C1 segment of cervical spinal cord (tissue), 14 donors: ENCODE measurements at places on chromosomes 3 and 15.

GRCh38 chr15:61479613-61480012, 250.5 kb upstream of the RORA start:
- DNase-seq = no peak

- DNase-seq = peak; percentile 24
Measured at GRCh38 chr3:46892285-46893145, 15.0 kb downstream of the PTH1R start.

- DNase-seq = no peak
Measured at GRCh38 chr3:43389388-43390254, 103.3 kb downstream of the SNRK start.

DNA sequence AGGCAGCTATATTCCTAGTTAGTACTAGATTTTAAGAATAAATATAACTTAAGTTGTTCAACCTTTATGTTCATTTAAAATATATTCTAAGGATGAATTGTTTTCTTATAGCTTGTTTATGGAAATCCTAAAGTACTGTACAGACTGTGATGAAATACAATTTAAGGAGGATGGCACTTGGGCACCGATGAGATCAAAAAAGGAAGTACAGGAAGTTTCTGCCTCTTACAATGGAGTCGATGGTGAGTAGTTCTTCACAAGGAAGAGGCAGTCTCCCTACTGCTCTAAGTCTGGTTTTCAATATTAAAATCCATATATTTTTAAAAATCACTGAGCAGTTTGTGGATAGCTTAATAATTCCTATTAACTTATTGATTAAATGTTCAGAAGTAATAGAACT, 29.6 kb downstream of the CALML4 start:
- no peak for DNase-seq

GRCh38 chr15:70761046-70761445, 2.3 kb downstream of the UACA start:
- DNase-seq = no peak

DNA sequence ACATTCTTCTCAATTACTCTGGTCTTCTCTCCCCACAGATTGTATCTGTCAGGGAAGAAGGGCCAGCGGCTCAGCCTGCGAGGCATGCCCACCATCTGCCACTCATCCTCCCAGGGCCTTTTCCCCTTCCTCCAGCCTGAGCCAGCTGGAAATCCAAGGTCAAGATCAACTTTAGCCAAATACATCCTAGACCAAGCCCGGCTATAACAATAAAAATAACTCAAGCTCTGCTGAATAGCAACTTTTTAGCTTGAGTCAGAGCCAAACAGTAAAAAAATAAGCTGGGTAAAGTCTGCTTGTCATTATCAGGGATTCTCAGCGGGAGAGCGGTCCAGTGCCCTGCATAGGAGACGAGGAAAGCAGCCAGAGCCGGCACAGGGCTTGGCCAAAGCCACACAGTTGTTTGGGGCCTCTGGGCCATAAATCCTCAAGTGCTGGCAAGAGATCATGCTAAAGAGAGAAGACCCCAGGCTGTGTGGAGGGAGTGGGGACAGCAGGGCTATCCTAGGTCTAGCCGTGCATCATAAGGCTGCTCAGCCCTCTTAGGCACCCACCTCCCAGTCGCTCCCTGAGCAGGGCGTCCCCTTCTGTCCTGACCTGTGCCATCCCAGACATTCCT, 76.2 kb upstream of the HERC1 start:
- DNase-seq = no peak

DNA sequence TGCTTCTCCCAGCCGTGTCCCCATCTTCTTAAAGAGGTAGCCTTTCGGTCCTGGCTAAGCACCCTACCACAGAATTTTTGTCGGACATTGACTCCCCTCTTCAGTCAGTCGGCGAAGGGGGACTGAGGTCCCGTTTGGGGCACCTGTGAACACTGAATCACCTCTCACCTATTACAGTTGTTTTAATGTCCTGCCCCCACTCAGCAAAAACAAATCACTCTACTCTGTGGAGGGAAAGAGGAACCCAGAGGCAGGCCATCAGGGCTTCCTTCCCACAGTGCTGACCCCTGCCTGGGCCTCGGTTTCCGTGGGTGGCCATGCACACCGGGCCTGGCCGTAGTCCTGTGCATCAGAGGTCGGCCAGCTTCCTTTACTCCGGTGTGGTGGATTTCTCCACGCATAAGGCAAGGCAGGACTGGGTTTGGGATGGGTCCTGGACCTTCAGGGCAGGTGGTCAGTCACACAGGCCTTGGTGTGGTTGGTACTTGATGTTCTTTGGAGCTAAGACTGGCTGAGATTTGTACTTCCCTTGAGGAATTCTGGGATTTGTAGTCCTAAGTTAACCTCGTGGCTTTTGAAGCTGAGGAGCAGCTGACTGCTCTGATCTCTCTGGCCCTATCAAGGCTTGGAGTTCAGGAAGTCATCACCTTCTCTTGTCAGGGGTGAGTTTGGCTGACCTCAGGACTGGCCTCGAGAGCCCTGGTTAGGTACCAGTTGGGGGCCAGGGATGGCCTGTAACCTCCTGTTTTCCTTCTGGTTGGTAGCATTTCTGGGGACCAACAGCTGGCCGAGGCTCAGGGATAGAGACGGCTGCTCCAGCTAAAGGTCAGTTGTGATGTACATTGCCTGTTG, 627 bp upstream of the FAM131A start:
- DNase-seq = no peak

DNA sequence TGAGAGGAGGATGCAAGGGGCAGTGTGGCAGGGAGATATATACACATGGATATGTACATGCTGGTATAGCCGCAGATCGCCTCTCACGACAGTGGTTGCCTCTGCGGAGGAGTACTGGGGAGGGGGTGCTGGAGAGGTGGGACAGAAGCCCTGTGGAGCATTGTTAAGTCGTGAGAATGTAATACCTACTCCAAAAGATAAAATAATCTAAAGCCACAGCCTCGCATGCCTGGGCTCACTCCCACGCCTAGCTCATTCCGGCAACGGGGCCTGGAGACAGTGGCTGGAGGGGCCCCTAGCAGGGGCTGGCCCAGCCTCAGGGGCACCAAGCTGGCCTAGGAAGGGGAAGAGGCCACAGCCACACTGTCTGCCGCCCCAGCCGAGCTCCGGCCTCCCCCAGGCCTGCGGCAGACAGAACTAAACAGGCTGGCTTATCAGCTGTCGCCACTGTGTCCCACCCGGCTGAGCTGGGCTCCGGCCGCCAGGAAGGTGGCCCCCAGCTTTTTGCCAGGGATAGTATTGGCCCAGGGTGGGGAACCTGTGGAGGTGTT, 65.1 kb upstream of the LCTL start:
- DNase-seq = no peak

DNA sequence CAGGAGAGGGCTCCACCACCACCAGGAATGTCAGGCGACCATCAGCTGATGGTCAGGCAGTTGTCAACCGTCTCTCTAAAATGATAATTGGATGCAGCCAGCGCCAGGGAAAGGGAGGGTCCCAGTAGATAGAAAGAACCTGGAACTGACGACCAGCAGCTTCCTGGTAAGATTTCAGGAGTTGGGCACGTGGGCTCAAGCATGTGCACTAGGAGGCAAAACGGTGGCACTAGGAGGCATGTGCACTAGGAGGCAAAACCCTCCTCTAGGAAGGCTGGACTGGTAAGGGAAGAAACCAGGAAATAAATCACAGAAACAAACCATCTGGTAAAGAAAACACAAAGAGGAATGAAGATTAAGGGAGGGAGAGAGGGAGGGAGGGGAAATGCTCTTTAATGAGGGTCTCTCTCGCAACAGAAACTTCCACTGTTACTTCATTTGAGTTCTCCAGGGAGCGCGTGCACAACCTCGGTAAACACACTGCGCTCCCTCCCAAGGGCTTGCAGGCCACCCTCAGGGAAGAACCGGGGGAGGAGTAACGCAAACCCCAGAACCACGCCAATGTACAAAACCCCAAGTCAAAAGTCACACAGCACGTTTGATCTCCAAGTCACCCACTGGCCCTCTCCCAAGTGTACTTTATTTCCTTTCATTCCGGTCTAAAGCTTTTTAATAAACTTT, 116.7 kb downstream of the XXYLT1 start:
- no peak for DNase-seq

DNA sequence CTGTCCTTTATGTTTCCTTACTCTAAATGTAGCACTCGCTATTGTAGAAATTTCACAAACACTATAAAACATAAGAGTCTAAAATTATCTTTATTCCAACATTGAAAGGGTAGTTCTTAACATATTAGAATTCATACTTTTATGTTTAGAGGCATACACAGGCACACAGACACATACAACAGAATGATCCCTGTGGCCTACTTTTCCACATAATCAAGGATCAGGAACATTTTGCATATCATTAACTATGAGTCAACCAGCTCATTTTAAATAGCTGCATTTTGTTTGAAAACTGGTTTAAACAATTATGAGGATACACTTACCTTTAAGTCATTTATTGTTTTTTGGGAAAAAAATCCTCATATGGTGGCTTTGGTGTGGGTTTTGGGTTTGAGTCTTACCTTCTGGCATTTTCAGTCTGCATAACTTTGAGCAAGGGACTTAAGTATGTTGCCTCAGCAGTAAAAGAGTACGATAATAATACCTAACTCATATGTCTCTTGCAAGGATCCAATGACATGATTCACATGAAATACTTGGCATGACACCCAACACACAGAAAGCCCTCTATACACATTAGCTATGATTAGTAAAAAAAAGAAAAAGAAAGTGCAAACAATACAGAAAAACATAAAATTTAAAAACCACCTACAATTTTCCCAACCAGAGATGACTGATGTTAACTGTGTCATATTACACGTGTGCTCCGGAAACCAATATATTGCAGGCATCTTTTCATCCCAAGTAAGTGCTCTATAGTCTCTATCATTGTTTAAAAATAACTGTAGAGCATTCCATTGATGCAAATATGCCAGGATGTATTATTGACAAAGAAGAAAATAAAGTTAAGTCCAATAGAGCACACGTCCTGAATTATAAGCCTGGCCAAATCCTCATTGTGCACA, 213.1 kb upstream of the ADAMTS9 start:
- DNase-seq = no peak

- DNase-seq = no peak
Measured at GRCh38 chr3:64642327-64643151, 45.3 kb downstream of the ADAMTS9 start.

- DNase-seq = no peak
Measured at GRCh38 chr3:14846226-14846880, 27.6 kb downstream of the FGD5 start.

- peak; percentile 42 for DNase-seq
Measured at GRCh38 chr3:196638861-196639482, 522 bp upstream of the NRROS start.

DNA sequence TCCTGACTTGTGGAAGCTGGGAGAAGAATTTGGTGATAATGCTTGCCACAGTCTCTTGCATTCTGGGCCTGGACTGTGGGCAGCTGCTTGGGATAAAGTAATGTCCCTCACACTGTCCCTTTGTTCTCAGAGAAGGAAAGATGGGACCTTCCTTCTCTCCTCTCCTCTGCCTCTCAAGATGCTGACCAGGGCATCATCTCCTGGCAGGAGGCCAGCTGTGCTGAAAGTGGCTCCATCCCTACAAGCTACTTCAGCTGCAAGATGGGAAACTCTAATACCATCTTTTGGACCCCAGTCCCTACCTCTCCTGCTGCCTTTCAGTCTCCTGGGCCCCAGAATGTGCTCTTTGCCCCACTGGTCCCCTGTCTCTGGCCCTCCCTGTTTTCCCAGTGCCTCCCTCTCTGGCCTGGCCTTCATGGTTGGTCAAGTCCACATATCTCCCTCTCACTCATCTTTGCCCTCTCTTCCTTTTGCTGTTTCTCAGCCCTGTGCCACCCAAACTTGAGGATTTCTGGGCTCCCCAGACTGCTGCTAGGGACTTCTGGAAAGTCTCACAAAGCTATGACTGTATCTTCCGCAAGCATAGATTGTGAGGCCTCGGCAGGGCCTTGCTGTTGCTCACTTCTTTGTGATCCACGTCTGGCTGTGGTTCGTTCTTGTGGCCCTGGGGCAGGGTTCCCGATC, 7.1 kb upstream of the SLC6A20 start:
- DNase-seq = no peak

- DNase-seq = no peak
Measured at GRCh38 chr15:49697121-49697520, 76.3 kb downstream of the DTWD1 start.

DNA sequence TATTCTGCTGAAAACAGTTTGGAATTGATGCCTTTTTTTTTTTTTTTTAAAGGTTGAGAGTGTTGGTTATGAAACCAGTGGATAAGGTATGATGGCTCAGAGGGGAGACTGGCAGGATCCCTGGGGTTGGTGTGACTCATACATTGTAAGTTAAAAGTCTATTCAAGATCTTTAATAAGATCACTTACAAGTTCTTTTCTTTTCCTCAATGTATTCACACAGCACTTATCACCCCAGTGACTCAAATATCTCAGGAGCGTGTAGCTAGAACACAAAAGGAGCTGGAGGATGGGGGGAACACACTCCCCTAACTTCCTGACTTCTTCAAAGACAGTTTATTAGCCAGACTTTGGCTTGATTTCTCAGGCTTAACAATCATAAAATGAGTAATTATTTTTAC, 285.3 kb downstream of the SV2B start:
- DNase-seq = no peak

DNA sequence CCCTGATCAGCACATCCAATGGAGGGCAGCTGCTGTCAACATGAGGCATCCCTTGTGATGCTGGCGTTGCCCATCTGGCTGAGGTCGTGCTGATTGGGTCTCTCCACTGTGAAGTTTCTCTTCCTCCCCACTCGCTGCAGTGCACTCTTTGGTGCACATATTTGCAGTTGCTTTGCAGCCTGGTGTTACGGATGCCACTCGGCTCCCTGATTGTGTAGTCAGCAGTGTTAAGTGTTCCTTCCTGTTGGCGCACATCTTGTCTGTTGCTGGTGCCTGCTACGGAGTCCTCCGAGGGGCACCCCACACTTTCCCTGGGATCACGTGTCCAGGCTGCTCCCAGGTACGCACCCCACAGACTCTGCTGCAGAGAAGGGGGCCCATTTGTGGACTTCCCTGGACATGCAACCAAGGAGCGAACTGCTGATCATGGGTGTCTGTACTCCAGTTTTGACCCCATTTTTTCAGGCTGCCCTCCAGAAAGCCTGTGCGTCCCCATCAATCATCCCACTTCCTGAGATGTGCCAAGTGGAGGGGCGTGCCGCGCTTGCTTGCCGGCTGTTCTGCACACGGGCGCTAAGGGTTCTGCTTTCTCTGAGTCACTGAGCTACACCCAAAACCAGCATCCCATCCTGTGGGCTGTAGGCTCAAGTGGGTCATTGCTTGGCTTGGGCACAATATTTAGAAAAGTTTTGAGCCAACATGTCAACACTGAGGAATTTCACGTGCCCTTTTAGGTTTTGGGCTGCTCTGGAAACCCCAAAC, 98.6 kb downstream of the FBLN2 start:
- no peak for DNase-seq

DNA sequence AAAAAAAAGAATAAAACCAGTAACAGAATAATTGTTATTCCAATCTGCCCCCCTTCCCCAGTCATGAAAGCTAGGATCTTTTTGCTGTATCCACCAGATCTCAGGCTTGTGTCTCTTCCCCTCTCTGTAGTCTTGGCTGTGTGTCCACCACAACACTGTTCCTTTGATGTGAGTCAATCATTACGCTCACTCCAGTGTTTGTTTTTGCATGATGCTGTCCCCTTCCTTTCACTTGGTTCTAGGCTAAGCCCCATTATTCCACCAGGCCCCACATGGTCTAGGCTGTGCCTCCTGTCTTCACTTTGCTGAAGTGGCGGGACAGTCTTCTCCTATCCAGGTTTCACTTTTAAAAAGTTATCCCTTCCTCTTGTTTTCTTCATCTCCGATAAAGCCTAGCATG, 13.6 kb downstream of the ACKR2 start:
- DNase-seq = no peak

- DNase-seq = no peak
Measured at GRCh38 chr3:72449551-72449950, 398.7 kb downstream of the SHQ1 start.

GRCh38 chr3:140092848-140093536, 158.0 kb downstream of the CLSTN2 start:
- DNase-seq = no peak
